SK-N-SH (cell line): ENCODE measurements at places on chromosomes 7 and 10.

- no peak for DNase-seq
Measured at GRCh38 chr10:16995867-16996529, 133.6 kb downstream of the CUBN start.

DNA sequence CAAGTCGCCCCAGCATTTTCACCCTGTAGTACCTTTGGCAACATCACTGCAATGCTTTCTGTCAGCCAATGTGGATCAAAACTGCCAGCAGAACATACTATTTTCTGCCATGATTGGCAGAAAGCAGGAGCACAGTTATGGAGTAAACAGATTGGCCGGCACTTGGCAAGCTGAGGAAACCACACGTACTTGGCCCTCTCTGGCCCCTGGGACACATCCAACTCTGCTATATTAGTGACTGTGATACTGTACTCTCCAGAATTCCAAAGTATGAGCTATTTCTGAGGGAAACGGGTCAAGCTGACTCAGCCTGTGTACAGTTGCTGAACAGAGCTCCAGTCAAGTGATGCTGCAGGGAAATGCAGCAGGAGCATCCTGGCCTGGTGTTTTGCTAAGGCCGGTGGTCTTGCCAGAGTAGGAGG lies 39.8 kb upstream of the LANCL2 start:
- DNase-seq: no peak

- DNase-seq: no peak
Measured at GRCh38 chr7:46651070-46651469, 730.0 kb upstream of the IGFBP3 start.

DNA sequence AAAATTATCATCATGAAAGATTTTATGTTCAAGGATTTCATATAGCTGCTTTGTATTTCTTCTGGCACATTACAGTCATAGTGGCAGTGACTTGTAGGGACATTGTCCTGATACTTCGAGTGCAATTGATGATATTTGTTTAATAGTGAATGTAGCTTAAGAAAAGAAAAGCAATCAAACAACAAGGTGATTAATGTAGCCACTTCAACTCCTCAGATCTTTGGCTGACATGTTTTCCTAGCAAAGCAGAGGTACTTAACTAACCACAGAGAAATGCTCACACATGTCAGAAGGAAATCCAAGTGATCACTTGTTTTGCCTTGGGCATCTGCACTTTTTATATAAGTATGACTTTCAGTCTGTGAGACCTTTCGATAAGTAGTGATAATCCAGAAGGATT lies 470.3 kb downstream of the AUTS2 start:
- no peak for DNase-seq

GRCh38 chr7:128404143-128404681 lies 5.6 kb downstream of the IMPDH1 start:
- no peak for DNase-seq

DNA sequence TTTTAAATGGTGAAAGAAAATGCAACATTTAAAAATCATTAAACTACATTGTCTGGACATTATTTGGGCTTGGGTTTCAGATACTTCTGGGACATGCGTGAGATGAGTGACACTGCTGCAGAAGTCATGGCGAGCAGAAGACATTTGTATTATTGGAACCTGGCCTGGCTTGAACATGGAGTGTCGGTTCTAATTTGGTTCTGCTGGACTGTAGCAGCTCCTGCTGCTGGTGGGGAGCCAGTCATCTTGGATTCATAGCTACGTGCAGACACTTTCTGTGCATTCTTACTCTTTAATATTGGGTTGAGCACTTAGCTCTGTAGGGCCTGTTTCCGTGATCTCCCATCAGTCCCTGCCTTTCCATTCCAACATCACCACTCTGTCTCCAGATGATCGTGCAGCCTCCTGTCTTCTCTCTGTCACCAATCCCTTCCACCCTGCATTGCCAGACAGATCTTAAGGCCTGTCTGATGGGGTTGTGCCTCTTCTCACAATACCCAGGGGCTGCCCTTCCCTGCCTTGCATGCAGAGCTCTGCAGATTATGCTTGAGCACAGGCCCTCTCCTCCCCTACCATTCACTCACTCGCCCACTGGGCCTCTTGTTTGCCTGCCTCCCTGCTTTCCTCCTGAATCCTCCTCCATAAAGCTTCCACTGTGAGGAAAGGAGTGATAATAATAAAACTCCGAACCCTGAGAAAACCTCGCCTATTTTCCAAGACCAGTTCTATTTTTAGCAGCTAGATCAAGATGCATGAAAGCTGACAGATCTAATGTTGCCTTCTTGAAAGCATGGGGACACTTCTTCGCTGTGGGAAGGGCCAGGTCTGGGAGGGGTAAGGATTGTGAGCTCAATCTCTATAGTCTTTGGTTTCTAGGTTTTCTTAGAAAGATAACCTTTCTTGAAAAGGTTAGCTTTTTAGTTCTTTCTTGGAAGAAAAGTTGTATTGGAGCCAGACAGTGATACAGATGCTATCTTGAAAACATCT lies 32.9 kb downstream of the CELF2 start:
- DNase-seq: no peak

- DNase-seq: no peak
Measured at GRCh38 chr10:93437946-93438612, 44.1 kb downstream of the MYOF start.

- no peak for DNase-seq
Measured at GRCh38 chr7:142800699-142801260, 30.0 kb downstream of the PRSS2 start.

- DNase-seq: no peak
Measured at GRCh38 chr10:102764470-102765161, 20.9 kb downstream of the WBP1L start.

- DNase-seq: peak; percentile 26
Measured at GRCh38 chr7:22154143-22154529, 202.8 kb downstream of the RAPGEF5 start.
